ENCODE measurements at places on chromosomes 2 and 18. TPM values are rescaled to one million over a fixed set of nuclear protein-coding genes. Genes with fewer than 3 reads are reported as not detected.

DNA sequence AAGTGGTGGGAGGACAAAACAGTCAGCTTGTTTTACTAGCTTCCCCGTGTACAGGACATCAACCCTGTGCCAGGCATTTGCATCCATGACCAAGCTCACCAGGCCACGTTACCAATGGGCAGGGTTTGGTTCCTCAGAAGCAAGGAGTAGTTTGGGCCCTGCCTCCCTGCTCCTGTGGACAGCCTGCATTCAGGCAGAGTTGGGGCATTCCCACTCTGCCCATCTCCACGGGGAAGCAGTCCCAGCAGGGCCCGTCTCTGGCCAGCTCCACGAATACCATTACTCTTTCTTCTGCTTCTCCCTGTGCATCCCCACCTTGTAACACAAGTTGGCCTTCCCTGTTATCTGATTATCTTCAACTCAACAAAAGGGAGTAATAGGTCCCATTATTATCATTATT, 54.0 kb upstream of the RIOK3 start:
- H3K27ac ChIP-seq: no peak overlapping the region
- peaks cover 8% of the 10 kb centered on the region for H3K4me1 ChIP-seq
- DNase-seq: no peak

FEV gene
- not detected for total RNA-seq

DNA sequence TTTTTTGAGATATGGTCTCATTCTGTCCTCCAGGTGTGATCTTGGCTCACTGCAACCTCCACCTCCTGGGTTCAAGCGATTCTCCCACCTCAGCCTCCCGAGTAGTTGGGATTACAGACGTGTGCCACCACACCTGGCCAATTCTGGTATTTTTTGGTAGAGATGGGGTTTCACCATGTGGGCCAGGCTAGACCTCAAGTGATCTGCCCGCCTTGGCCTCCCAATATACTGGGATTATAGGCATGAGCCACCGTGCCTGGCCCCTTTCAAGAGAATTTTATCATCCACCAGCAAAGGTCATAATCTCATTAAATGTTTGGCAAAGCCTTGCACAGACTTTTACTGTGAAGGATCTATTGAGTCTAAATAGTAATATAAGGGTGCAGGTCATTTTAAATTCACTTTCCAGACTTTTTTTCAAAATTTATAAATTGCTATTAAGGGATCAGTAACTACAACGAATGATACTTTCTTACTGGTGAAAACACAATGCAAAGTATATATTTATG, 2.5 kb downstream of the HADHA start:
- H3K27me3 ChIP-seq: no peaks in the 10 kb centered on the region
- H3K4me3 ChIP-seq: no peak overlapping the region
- no peak for DNase-seq
- H3K27ac ChIP-seq: no peak overlapping the region

DNA sequence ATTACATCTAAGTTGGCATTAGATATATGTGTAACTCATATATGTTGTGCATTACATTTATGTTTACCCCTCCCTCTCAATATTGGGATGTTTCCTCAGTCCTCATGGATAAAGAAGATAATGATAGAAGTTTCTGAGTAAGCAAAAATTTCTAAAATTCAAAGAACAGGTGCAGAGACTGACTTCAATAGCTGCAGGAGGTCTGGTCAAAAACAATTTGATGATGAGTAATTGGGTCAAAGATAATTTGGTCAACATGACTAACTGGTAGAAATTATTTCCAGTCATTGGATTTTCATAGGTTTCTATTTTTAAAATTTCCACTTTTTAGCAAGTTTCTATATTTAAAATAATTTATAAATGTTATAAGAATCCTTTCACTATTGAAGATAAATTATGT, 1130.9 kb upstream of the SLC39A10 start:
- DNase-seq: no peak
- no peak overlapping the region for H3K4me3 ChIP-seq
- no peaks in the 10 kb centered on the region for H3K27me3 ChIP-seq
- H3K4me1 ChIP-seq: no peaks in the 10 kb centered on the region

- no peak overlapping the region for H3K4me3 ChIP-seq
- no peak for DNase-seq
- H3K4me1 ChIP-seq: peaks cover 7% of the 10 kb centered on the region
- no peaks in the 10 kb centered on the region for H3K27me3 ChIP-seq
Observed at GRCh38 chr18:21069468-21069867, 42.1 kb downstream of the ROCK1 start.

SERPINB3 gene
- not detected for total RNA-seq

DNA sequence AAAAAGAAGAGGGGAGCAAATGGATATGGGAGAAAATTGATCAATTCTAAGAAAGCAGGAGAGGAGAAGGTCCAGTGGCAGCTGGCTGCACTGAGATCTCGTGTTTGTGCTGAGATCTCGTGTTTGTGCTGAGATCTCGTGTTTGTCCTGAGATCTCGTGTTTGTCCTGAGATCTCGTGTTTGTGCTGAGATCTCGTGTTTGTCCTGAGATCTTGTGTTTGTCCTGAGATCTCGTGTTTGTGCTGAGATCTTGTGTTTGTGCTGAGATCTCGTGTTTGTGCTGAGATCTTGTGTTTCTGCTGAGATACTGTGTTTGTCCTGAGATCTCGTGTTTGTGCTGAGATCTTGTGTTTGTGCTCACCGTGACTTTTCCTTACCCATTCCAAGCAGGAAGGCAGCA, 254.4 kb downstream of the BCL2 start:
- no peaks in the 10 kb centered on the region for H3K27me3 ChIP-seq
- no peak for DNase-seq
- H3K4me3 ChIP-seq: no peak overlapping the region
- no peaks in the 10 kb centered on the region for H3K36me3 ChIP-seq
- H3K4me1 ChIP-seq: no peaks in the 10 kb centered on the region

GRCh38 chr18:9901377-9901776, 12.4 kb upstream of the VAPA start:
- H3K36me3 ChIP-seq: no peaks in the 10 kb centered on the region
- H3K27me3 ChIP-seq: no peaks in the 10 kb centered on the region
- no peak overlapping the region for H3K27ac ChIP-seq
- no peaks in the 10 kb centered on the region for H3K4me1 ChIP-seq
- H3K4me3 ChIP-seq: no peak overlapping the region

GRCh38 chr2:174587579-174587978, 10.0 kb downstream of the WIPF1 start:
- DNase-seq: no peak
- H3K27ac ChIP-seq: peak overlapping the region; percentile 20
- H3K4me1 ChIP-seq: peaks cover 93% of the 10 kb centered on the region

GRCh38 chr2:104597942-104598341, 256.0 kb upstream of the POU3F3 start:
- H3K4me3 ChIP-seq: no peak overlapping the region
- no peak for DNase-seq
- no peaks in the 10 kb centered on the region for H3K36me3 ChIP-seq

DNA sequence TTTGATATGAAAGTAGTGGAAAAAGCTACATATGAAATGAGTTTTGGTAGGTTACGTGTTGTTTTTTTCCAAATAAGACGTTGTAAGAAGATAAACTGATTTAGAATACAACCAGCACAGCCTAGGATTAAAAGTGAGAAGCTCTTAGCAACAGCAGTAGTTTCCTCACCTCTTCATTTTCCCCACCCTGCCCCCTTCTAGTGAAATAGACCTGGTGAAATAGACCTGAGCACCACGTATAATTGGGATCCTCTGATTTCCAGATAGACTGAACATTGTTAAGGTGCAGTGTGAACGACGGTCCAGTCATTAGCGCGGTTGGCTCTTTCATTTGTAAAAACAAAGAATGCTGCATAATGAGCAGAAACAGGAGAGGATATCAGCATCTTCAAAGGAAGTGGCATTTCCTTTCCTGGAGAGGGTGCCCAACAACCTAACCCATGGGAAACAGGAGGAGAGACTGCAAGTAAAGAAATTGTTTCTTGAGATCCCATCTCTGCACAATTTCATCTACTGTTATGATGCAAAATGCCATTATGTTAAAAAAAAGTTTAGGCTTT, 114.3 kb downstream of the FIGN start:
- no peaks in the 10 kb centered on the region for H3K36me3 ChIP-seq
- no peak overlapping the region for H3K27ac ChIP-seq
- no peaks in the 10 kb centered on the region for H3K4me1 ChIP-seq
- DNase-seq: no peak
- no peaks in the 10 kb centered on the region for H3K27me3 ChIP-seq
- no peak overlapping the region for H3K4me3 ChIP-seq

DNA sequence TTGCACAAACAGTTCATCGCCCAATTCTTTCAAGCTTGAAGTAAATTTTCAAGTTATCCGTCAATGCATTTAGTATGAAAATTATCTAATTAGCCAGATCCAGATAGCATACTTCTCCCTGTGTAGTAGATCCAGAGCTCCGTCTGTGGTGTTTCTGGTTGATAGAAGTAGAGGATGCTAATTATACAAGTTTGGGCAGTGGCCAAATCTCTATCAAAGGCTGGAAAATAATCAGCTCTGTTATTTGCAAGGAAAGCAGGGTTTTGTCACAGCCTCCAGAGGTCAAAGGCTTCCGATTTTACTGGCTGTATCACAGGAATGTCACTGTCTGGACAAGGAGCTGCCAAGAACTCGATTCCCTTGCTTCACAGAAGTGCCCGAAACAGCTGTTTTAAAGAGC, 28.6 kb downstream of the LRRC30 start:
- H3K4me1 ChIP-seq: no peaks in the 10 kb centered on the region
- H3K27me3 ChIP-seq: no peaks in the 10 kb centered on the region
- no peak overlapping the region for H3K27ac ChIP-seq
- DNase-seq: no peak
- no peak overlapping the region for H3K4me3 ChIP-seq

POTEJ gene
- total RNA-seq: not detected

- H3K36me3 ChIP-seq: no peaks in the 10 kb centered on the region
- DNase-seq: no peak
- no peak overlapping the region for H3K27ac ChIP-seq
- H3K27me3 ChIP-seq: no peaks in the 10 kb centered on the region
Observed at GRCh38 chr18:25533218-25533617, 181.3 kb upstream of the ZNF521 start.

DNA sequence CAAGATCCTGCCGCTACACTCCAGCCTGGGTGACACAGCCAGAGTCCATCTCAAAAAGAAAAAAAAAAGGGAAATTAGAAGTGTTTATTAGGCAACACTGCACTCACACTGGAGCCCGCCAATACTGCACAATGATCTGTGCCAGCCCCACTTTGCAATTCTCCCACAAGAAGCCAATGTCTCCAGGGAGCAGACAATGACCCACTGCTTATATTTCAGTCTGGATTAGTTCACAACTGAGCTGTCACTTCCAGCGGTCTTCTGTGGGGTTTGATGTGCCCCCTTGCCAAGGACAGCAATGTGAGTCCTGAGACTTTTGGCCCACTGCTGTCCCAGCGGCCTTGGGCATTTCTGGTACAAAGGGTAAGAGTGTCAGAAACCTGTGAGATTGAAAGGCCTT, 85.6 kb upstream of the PPM1B start:
- no peak overlapping the region for H3K4me3 ChIP-seq
- no peak for DNase-seq
- no peak overlapping the region for H3K27ac ChIP-seq
- peaks cover 9% of the 10 kb centered on the region for H3K4me1 ChIP-seq
- H3K27me3 ChIP-seq: no peaks in the 10 kb centered on the region
- H3K36me3 ChIP-seq: no peaks in the 10 kb centered on the region

DNA sequence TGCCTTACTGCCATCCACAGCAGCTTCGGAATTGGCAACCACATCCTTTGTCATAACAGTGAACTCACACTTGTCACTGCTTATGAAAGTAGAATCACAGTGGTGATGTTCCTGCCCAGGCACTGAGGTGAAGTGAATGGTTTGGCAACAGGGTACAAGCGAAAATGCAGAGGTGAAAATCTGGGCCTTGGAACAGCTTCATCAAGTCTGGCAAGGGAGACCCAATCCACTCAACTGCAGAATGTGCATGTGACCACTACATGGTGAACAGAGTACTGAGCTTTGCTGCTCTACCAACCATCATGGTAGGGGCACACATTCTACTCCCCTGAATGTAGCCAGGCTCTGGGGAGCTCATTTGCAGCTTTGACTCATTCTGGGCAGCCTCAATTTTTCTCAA, 15.0 kb upstream of the SKA1 start:
- H3K27me3 ChIP-seq: no peaks in the 10 kb centered on the region
- H3K4me3 ChIP-seq: no peak overlapping the region
- DNase-seq: no peak
- H3K36me3 ChIP-seq: no peaks in the 10 kb centered on the region

Measured in CD4-positive, alpha-beta T cell (primary cell).